ENCODE measurements at places on chromosomes 13 and 19.
A peak's percentile ranks its signal among the peaks of the same experiment; 100 is the strongest.

GRCh38 chr13:72004784-72005374 is 137.9 kb upstream of the DACH1 start:
- no peak for DNase-seq

GRCh38 chr19:18393836-18394235 is 3.6 kb downstream of the LRRC25 start:
- DNase-seq = no peak

DNA sequence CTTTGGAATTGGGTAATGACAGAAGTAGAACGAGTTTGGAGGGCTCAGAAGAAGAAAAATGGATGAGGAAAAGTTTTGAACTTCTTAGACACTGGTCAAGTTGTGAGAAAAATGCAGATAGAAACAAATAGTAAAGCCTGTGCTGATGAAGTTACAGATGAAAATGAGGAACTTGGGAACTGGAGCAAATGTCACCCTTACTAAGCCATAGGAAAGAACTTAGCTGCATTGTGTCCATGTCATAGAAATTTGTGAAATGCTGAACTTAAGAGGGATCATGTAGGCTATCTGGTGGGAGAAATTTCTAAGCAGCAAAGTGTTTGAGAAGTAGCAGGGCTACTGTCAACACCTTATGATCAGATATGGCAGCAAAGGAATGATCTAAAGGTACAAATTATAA is 289.2 kb upstream of the PCDH9 start:
- no peak for DNase-seq

- peak; percentile 68 for DNase-seq
These were observed 767 bp upstream of the GADD45B start for GRCh38 chr19:2475018-2475701.

GRCh38 chr13:74062933-74063332 is 71.3 kb downstream of the KLF12 start:
- DNase-seq = peak; percentile 14

DNA sequence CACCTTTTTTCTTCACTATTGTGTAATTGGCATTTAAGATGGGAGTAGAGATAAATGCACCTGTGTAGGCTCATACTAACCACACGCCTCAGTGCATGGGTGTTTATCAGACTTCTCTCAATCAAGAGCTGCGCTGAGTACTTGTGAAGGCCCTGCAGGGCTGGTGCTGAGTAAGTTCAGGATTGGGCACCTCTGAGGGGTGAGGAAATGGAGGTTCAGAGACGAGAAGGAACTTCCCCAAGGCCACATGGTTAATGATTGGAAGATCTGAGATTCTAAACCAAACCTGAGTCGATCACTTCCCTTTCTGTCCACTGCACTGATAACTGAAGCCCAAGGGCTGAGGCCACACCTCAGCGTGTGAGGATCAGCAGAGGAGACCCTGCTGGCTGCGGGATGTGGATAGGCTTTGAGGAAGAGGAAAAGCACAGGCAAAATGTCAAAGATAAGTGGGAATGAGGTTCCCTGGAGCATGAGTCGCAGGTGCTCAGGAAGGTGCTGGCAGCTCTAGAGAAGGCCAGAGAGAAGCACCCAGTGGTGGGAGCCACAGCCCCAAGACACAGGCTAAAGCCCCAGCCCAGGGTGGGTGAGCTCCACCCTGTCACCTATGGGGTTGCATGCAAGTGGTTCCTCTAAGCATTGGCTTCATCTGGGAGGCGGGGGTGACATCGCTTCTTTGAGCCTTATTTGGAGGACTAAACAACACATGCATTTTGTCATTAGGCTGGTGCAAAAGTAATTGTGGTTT is 32.3 kb upstream of the GJB6 start:
- no peak for DNase-seq

GRCh38 chr13:30446126-30446500 is 19.6 kb downstream of the HMGB1 start:
- no peak for DNase-seq

Measured in CD4-positive, alpha-beta T cell treated with Interleukin-6 for 4 hours (primary cell).